Esophagus muscularis mucosa (tissue), 4 donors: ENCODE measurements at places on chromosomes 11 and 22. TPM values are rescaled to one million over a fixed set of nuclear protein-coding genes. Genes with fewer than 3 reads are reported as not detected.

DNA sequence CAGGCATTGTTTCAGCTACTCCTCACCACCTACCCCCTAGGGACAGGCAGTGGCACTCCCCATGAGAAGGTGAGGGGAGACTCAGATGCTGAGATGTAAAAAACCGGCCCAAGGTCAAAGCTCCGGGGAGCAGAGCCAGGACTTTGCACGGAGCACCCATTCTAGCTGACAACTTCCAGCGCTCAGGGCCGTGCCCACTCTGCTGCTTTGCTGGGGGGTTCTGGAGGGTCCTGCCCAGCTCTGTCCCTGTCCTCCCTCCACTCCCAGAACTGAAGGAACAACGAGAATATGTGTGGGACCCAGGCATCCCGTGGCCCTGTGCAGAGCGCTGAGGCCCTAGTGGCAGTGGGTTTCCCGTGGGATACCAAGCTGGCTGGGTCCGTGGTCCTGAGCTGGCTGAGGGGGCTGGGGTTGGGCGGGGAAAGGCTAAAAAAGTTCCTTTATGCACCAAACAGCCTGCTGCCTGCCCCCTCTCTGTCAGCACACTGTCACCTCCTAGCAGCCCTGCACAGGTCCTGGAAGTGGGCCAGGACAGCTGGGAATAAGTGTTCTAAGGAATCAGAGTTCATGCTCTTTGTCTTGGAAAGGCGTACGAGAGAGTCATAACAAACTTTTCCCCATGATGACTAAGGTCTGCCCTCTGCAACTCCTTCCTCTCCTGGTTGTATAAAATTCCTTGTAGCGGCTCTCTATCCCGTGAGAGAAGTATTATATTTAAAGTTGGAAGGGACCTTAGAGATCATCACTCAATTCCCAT lies 1.9 kb downstream of the MS4A10 start:
- DNase-seq = no peak
- no peaks in the 10 kb centered on the region for H3K36me3 ChIP-seq
- no peak overlapping the region for H3K4me3 ChIP-seq
- H3K4me1 ChIP-seq = peaks cover 18% of the 10 kb centered on the region

GRCh38 chr11:70131606-70132190 lies 53.6 kb downstream of the ANO1 start:
- no peaks in the 10 kb centered on the region for H3K36me3 ChIP-seq
- no peaks in the 10 kb centered on the region for H3K4me1 ChIP-seq
- DNase-seq = no peak
- no peaks in the 10 kb centered on the region for H3K27me3 ChIP-seq
- no peak overlapping the region for H3K4me3 ChIP-seq
- no peak overlapping the region for H3K27ac ChIP-seq

- no peak overlapping the region for H3K4me3 ChIP-seq
- no peaks in the 10 kb centered on the region for H3K4me1 ChIP-seq
- H3K36me3 ChIP-seq = no peaks in the 10 kb centered on the region
- H3K27ac ChIP-seq = no peak overlapping the region
Observed at GRCh38 chr11:44505581-44506054, 59.8 kb upstream of the CD82 start.

GRCh38 chr22:27984723-27985122 lies 65.7 kb upstream of the PITPNB start:
- no peaks in the 10 kb centered on the region for H3K27me3 ChIP-seq
- no peak overlapping the region for H3K27ac ChIP-seq
- no peak for DNase-seq
- peaks cover 90% of the 10 kb centered on the region for H3K36me3 ChIP-seq

The CHRM1 gene
- total RNA-seq = not detected

The RIMBP3C gene
- not detected for total RNA-seq
